ENCODE measurements at places on chromosomes 6 and 20.
A peak's percentile ranks its signal among the peaks of the same experiment; 100 is the strongest.

GRCh38 chr6:37077905-37078296 lies 72.4 kb downstream of the FGD2 start:
- no peak for DNase-seq

DNA sequence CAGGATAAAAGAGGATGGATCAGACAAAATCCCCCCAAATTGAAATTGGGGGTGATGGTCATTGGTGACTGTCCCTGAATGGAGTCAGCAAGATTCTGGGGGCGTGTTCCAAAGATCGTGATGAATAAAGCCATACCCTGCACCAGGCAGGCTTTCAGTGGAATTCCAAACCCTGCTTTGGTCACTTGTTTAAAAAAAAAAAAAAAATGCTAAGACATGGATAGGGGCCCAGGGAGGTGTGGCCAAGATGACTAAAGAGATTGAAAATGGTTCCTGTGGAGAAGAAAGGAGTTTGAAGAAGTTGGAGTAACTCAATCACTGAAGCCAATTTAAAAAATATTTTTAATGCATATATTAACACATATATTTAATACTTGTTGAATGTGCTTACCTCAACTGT lies 161.4 kb upstream of the KCNG1 start:
- DNase-seq, result no peak

- DNase-seq, result no peak
These were observed 26.2 kb upstream of the RHAG start for GRCh38 chr6:49662892-49663261.

- no peak for DNase-seq
These were observed 17.8 kb downstream of the ACTR5 start for GRCh38 chr20:38766071-38766470.

GRCh38 chr20:49501917-49502316 lies 19.4 kb upstream of the KCNB1 start:
- DNase-seq, result no peak

DNA sequence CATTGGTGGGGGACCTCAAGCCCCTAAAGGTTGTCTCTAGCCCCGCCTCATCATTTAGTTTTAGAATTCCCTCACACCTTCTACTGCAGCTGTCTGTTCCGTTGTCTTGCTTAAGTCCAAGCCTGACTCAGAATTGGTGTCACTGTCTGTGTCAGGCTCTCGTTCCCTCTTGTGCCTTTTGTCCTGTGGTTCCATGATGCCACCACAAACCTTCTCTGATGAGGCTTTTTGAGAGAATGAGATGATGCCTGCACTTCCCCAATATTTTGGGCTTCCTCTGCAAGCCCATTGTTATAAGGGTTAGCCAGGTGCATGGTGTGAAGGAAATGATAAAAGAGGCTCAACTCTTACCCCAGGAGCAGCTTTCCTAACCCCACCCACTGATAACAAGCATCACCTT lies 8.1 kb upstream of the AKIRIN2 start:
- DNase-seq, result no peak

DNA sequence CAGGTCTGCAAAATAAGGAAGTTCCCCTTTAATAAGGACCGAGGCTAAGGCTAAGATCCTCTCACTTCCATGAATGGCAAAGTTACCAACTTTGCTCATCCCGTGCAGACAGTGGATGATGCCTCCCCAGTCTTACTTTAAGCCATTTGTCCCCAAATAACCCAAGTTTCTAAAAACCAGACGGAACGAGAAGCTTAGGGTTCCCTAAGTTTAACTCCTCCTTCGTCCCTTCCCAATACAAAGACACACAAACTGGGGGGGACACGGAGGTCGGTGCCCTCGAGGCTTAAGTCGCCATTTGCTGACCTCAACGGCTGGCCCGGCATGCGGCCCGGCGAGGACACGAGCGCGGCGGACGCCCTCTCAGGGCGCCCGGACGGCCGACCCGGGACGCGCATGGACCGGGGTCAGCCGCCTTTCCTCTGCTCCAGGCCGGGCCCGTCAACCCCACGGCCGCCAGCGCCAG lies 527 bp downstream of the FBXO30 start:
- DNase-seq, result peak; percentile 65

- no peak for DNase-seq
These were observed 354.4 kb upstream of the KCNQ5 start for GRCh38 chr6:72267470-72267869.

- DNase-seq, result no peak
These were observed 157.8 kb downstream of the MYO6 start for GRCh38 chr6:75906871-75907270.

GRCh38 chr20:24212494-24212893 lies 223.9 kb upstream of the GGTLC1 start:
- no peak for DNase-seq

DNA sequence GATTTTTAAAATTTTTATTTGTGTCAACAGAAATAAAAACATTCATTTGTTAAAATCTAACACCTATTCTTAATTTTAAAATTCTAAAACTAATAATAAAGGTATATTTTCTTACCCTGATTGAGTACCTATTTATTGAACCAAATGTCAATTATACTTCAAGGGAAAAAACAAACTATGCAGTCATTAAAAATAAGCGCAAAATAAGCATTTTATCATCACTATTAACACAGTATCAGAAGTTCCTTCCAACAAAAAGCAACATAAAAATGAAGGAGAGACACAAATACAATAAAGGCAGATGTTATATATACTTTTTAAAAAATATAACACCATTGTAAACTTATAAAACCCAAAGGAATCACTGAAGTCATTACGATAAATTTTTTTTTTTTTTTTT lies 52.7 kb downstream of the ZHX3 start:
- no peak for DNase-seq

DNA sequence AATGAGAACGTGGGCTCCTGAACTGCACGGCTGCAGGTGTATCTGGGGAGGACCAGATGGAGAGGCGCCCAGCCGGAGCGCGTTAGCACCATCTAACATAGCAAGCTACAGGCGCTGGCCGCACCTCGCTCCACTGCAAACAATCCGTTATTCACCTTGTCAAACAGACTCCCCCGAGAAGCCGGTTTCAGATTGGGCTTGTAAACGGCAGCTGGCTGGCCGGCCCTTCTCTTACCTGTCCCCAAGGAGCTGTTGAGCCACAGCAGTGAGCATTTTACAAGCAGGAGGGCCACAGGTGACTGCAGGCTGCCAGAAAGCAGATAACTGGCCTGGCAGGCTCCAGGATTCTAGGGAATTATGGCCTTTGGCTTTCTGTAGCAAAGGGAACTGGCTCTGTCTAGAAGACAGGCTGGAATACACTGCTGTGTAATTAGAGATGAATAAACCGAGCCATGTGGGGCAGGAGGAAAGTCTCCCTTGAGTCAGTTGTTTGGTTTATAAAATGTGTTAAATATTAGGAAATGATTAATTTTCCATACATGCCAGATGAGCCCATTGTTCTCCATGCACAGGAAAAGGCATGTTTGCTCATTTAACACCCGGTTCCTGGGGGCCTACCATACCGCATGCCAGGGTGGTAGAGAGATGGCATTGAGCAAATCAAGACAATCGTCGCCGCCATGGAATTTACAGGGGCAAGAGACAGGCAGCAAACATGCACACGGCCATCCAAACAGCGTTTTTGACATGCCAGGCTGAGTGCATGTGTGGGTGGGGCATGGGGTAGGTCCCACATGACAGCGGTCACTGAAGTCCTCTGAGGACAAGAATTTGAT lies 159.3 kb downstream of the NFATC2 start:
- no peak for DNase-seq

DNA sequence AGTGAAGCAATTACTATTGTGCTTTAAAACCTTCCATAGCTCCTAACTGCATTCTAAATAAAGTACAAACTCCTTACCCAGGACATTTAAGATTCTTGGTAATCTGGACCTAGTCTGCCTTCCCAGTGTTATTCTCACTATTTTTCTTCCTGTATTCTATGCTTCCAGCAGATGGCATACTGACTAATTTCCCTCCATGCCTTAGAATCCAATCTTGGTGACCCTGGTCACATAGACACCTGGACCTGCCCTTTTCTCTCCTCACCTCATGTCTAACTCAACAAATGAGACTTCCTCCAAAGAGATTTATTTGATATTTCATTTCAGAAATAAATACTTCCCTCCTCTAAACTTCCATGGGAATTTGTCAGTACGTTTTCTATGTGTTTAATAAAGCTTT lies 25.8 kb downstream of the ROS1 start:
- DNase-seq, result no peak

- DNase-seq, result peak; percentile 41
These were observed 44.3 kb downstream of the HDGFL1 start for GRCh38 chr6:22613695-22614094.
